ENCODE measurements at places on chromosomes 2 and 18.

GRCh38 chr2:163564236-163564635 is 171.6 kb downstream of the FIGN start:
- no peak for DNase-seq

GRCh38 chr2:238380336-238380735 is 46.4 kb upstream of the ASB1 start:
- DNase-seq = no peak

DNA sequence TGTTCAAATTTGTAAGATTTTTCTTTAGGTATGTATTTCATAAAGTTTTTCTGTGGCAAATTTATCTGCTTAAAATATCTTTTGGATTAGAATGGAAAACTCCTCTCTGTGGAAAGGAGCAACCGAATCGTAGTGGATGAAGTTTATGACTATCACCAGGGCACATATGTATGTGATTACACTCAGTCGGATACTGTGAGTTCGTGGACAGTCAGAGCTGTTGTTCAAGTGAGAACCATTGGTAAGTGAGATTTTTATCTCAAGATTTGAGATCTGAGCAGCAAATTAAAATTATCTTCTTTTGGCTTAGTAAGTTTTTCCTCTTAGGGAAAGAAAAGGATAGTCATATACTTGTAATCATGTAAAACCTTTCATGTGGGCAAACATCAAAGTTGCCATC is 14.2 kb downstream of the IL18RAP start:
- DNase-seq = no peak

DNA sequence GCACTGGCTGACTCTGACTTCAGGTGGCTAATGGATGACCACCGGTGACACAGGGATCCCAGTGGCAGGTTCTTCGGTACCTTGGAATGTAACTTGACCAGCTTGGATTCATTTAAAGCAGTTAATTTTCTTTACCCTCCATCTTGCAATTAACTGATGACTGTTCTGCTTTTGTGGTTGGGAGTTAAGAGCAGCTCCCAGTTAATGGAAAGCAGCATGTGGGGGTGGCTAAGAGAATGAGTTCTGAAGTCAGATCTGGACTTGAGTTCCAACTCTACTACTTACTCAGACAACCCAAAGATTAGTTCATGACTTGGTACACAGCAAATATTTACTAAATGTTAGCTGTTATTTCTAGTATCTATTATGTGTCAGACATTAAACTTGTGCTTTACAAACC is 58.5 kb downstream of the FAM228A start:
- DNase-seq = no peak

DNA sequence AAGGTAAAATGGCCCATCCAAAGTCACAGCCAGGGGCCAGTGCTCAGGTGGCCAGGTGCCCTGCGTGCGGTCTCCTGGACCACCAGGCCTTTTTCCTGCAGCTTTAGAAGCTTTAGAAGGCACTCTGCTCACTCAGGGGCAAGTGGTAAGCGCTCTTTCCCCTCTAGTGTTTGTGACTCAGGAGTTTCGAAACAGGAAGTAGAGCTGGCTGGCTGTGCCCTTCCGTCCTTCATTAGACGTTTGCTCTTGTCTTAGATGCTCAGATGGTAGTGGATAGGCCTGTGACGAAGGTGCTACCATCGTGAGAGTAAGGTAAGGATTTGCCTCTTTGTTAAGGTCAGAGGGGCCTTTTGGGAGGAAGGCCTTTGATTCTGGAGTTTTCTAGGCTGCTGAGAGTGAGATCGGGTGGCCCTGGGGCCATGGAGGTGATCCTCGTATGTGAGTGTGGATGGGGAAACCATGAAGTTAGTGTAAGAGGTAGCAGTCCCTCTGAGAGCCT is at the start of gene CASP8:
Gene CASP8 (plus strand): TSS at position 235 of the 499 bp plus-strand sequence. CDS start 5,951 bp downstream, outside the sequence.
- DNase-seq = peak; percentile 82

DNA sequence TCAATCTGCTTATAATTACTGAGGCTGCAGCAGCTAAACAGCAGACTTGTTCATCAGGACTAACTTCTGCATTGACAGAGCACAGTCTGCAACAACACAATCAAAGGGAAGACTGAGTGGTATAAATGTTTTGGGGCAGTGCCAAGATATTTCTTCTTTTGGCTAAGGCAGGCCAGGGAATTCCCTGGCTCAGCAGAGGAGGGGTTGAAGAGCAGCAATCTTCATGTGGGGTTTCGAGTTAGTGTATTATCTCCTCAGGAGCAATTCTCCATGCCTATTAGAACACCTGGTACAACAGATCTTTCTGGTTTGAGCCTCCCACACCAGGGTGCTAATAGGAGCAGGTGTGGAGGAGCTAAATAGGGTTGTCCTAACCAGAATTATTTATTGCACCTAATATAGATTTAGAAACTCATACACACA is 103.0 kb upstream of the STK17B start:
- DNase-seq = peak; percentile 37

GRCh38 chr2:27095745-27096651 is 9.4 kb downstream of the KHK start:
- peak; percentile 58 for DNase-seq

DNA sequence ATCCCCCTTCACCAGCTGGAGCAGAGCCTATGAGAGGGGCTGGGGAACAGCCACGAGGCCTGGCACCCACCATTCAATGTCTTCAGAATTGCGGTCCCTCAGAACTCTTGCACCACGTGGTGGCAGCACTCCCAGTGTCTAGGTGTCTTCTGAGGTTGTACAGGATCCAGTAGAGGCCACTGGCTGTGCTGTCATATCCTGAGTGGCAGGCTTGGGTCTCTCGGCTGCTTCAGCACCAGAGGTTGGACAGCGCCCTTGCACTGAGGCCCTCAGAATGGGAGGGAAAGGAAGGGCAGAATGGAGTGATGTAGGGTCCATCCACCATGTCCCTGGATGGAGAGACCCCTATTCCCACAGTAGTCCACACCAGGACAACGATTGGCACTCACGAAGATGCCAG is 112.0 kb upstream of the TEKT4 start:
- no peak for DNase-seq

- no peak for DNase-seq
These were observed 285.1 kb upstream of the HDAC4 start for GRCh38 chr2:239685965-239686364.

DNA sequence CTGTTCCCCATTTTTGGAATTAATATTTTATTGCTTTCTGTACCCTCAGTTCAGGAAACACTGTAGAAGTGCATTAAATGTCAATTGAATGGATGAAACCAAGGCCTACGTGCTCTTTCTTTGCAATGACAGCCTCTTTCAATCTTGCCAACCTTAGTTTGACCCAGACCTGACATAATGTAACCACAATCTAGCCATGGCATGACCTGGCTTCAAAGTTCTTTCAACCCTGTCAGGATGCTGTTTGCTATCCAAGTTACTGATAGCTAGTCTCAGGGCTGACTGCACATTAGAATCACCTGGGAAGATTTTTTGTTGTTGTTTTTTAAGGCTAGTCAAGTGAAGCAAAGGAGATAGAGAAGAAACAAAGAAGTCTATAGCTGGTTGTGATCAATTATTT is 190.9 kb upstream of the PKDCC start:
- no peak for DNase-seq

- no peak for DNase-seq
These were observed 41.5 kb downstream of the SCTR start for GRCh38 chr2:119482481-119483394.

- no peak for DNase-seq
These were observed 143.7 kb downstream of the CERS6 start for GRCh38 chr2:168599738-168600137.

DNA sequence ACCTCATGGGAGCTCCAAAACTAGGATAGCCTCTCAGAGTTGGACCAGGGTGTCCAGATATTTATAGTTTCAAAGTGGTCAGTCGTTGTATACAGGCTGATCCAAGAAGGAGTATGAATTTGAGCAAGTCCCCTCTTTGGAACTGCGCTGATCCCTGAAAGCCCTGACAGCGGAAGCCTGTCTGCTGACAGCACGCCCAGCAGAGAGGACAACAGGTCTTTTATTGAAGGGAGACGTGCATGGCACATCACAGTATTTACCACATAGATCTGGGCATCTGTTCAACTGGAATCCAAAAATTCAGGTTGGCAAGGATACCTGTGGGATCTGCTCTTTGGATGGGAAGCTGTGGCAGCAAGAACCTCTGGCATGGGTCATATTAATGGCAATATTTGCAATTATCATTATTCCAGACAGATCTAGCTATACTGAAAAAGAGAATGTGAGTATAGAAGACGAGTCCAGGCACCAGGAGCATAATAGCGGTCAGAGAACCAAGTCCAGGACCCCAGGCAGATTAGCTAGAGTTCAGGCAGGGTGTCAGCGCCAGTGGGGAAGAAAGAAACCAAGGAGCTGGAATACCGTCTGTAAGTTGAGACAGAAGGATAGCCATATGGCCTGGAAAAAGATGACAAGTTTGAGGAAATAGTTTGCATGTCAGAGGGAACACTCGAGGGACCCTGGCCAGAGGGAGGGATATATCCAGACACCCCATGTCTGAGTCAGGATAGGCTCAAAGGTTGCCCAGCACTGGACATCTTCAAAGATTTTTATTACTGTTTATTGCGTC is 260.4 kb upstream of the FANCL start:
- DNase-seq = no peak

DNA sequence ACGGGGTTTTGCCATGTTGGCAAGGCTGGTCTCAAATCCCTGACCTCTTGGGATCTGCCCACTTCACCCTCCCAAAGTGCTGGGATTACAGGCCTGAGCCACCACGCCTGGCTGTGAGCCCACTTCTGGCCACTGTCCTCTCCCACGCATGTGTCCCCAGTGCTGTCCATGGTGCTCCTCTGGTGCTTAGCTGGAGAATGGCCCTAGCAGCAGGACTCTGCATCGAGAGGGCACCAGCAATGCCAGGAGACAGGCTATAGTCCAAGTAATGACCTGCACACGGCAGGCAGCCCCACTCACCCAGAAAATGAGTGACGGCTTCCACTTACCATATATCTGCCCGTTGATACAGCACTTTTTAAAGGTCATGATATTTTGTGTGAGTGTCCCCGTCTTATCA is 66.3 kb upstream of the NARS1 start:
- no peak for DNase-seq

DNA sequence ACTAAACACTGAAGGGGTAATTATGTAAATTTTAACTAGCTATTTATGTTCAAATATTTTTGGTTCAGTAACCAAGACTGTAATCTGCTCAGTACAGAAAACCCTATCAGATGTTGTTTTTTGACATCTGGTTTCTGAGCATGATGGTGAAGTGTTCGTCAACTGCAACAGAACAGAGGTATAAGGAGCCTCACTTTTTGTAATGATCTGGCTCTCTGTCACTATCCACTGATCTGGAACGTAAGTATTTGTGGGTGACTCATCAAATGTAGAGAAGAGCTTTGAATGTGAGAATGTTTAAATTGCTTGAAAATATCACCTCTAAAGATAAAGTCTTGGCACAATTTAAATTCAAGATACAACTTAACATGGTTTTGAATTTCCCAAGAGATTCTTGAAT is 213.6 kb upstream of the FAM98A start:
- DNase-seq = no peak

DNA sequence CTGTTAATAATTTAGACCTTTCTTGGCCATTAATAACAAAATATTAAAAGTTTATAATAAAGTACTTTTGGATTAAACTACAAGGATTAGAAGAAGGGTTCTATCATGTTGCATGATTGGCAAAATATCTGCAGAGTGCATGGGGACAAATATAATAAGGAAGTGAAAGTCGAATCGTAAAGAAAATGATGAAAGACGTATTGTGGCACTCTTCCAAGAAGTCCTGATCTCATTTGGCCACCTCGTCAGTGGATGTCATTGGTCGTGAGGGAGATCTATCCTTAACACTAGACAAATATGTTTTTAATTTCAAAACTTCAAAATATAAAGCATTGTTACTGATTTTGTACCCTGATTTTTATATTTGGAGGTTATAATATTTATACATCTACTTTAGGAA is 197.7 kb upstream of the STON1 start:
- DNase-seq = no peak

GRCh38 chr2:10266133-10266620 is 36.5 kb upstream of the HPCAL1 start:
- no peak for DNase-seq
